ENCODE measurements at places on chromosomes 4 and X.

DNA sequence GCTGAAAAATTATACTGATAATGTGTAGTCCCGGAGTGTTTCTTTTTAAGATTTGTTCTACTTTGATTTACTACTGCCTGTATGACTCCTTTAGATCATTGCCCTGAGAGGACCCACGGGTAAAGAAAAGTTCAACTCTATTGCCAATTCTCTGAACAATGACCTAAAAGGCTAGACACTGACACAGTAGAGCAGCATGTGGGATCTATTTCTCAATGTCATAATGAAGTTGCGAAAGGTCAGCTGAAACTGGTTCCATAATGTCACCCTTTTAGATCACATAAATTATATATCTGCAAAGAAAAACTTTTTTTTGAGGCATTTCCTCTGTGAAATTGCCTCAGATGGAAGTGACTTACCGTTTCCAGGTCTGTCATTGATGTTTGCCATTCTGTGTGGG, 67.4 kb downstream of the GLRB start:
- no peak for DNase-seq

DNA sequence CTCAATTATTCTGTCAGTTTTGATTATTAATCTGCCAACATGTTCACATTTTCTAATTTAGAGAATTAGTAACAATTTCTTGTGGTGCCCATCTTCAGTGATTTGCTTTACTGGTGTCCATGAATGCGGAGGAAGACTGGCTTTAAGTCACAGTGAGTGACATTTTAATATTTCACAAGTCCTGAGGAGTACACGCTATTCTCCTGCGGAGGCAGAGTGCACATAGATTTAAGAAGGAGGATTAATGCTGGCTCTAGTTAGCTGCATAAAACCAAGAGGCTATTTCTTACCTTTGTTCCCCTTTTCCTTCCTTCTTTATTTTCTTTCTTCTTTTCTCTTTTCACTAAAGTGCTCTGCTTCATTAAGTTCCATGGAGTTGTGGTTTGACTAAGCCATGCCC, 495.2 kb upstream of the IGFBP7 start:
- no peak for DNase-seq

DNA sequence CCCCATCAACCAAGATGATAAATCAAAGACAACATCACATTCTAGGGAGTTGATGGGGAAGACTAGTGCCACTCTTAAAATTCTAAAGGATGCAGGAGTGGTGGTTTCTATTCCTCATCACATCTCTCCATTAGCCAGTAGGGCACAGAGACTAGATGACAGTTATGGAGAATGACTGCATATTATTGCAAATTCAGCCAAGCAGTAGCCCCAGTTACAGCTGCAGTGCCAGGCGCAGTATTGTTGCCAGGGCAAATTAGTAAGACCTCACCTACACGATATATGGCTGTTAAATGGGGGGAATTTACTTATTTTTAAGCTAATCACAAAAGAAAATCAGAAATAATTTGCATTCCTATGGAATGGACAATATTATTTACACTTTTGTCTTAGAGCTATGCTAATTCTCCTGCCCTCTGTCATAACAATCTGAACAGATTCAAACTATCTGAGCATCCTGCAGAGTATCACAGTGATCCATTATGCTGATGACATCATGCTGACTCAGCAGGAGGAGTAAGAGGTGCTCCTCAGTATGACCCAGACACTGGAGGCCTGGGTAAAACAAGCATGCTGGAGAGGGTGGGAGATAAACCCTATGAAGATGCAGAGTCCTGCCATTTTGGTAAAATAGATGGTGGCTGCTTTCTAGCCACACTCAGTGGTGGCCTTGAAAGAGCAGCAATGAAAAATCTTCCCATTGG, 24.7 kb downstream of the ETNPPL start:
- DNase-seq: no peak

DNA sequence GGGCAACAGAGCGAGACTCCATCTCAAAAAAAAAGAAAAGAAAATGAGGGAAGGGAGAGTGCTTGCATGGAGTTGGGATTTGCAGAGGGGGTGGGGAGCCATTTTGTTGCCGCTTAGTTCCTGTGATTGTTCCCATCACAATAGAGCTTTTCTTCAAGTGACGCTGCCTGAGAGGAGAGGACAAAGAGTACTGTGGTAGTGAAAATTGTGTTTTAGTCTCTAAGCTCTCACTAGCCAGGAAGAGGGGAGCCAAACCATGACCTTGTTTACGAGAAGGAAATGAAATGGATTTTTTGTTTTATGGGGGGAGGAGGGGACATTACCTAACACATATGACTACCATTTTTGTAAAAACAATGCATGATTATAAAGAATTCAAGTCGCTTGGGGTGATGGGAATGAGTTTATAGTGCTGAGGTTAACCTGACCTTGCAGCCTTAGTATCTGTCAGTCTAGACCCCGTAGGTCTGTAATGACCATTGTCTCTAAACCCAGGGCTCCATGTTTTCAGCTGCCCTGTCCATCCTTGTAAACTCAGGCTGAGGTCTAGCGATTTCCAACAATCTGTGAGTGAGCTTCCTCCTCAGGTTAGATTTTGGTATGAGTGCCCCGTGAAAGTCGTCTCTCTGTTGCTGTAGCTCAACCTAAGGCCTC, 18.8 kb downstream of the SRD5A3 start:
- DNase-seq: no peak

DNA sequence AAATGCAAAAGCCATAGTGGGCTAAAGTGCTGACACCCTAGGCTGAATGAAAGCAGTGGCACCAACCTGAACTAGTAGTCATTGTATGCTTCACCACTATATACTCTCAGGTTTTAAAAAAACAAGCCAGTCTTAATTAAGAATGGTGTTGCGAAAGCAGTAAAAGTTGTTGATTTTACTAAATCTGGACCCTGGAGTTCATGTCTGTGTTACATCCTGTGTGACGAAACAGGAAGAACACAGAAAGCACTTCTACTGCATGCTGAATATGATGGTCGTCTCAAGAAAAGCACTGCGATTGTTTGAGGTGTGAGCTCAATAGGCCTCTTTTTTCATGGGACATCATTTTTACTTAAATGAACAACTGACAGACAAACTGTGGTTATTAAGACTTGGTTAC, 24.2 kb upstream of the GDPD2 start:
- no peak for DNase-seq

- DNase-seq: no peak
Measured at GRCh38 chrX:41733939-41734338, 10.0 kb downstream of the GPR82 start.

- DNase-seq: no peak
Measured at GRCh38 chrX:1941321-1941720, 326.5 kb downstream of the ASMT start.

GRCh38 chr4:23388255-23388654, 501.6 kb downstream of the PPARGC1A start:
- DNase-seq: no peak

GRCh38 chrX:108165383-108166111, 74.0 kb downstream of the ATG4A start:
- no peak for DNase-seq

DNA sequence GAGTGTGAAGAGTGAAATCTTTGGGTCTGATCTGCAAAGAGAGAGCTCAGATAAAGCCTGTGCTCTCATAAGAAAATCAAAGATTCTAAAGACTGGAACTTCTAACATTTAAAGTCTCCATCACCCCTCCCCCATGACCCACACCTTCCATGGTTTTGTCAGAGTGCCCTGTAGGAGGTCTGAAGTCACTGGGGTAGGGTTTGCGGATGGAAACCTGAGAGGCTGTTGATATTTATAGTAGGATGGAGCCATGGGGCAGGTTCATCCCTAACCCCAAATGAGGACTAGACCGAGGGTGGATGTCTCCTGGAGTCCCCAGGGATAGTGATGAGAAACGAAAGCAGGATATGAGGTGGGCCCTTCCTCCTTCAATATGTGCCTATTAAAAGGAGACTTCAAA, 28.4 kb upstream of the NLGN4X start:
- DNase-seq: no peak

GRCh38 chr4:110621328-110621812, 1.5 kb downstream of the PITX2 start:
- no peak for DNase-seq

DNA sequence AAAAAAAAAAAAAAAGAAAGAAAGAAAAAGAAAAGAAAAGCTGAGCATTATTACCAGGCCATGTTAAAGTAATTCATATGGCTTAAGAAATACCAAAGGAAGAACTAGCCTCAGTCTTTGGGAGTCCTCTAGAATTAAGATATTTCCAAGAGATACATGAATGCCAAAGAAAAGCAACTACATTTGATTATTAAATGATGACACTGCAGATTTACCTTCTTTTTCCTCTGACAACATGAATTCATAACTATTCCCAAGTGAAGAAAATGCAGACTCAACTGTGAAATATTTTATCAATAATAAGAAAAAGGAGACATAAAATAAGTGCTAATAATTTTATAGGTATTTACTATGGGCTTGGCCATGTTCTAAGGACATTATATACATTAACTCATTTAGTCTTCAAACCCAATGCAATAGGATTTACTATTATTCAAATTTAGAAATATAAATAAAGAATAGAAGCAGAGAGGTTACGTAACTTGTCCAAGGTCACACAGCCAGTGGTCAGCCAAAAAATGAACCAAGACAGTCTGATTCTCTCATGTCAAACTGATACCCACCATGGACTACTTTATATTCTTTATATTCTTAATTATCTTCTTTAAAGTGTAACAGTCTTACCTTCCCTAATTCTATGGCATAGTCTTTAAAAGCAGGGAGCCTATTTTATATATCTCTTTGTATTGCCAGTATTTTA, 6.9 kb downstream of the SH3D19 start:
- no peak for DNase-seq

GRCh38 chr4:8285976-8286718, 16.6 kb downstream of the HTRA3 start:
- DNase-seq: no peak

GRCh38 chr4:7631288-7632014, 196.7 kb upstream of the PSAPL1 start:
- no peak for DNase-seq

DNA sequence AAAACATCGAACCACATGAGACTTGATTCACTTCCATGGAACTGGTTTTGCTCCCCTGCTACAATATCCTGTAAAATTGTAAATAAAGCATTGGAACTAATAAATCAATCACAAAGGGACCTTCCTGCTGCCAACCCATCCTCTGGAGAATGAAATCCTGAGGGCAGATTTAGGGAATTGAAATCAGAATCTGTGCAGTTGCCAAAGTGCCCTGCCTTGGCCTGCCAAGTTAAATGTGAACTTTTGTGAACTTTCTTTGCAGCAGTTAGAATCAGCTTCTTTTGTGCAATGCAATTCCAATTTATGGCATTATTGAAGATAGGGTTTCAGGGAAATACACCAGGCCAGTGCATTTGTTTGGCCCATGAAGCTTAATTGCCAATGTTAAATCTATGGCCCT, 263.1 kb downstream of the PTTG2 start:
- no peak for DNase-seq
